ENCODE measurements at places on chromosomes 2 and 18.

- no peak for DNase-seq
Measured at GRCh38 chr2:127873707-127874303, 12.0 kb downstream of the AMMECR1L start.

DNA sequence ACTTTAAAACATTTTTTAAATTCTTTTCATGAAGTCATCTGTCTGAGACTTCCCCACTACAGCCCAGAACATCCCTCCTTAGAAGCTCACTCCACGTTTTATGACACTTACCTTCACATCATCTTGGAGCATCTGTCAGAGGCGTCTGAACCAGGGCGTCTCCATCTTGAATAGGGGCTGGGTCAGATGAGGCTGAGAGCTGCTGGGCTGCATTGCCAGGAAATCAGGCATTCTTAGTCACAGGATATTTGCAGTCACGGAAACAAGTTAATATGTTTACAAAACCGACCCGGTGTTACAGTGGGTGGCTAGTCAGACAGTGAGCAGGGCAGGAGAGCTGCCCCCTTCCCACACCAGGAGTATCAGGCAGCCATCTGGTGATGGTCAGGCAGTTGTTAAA is 456.5 kb downstream of the FBXO15 start:
- no peak for DNase-seq

DNA sequence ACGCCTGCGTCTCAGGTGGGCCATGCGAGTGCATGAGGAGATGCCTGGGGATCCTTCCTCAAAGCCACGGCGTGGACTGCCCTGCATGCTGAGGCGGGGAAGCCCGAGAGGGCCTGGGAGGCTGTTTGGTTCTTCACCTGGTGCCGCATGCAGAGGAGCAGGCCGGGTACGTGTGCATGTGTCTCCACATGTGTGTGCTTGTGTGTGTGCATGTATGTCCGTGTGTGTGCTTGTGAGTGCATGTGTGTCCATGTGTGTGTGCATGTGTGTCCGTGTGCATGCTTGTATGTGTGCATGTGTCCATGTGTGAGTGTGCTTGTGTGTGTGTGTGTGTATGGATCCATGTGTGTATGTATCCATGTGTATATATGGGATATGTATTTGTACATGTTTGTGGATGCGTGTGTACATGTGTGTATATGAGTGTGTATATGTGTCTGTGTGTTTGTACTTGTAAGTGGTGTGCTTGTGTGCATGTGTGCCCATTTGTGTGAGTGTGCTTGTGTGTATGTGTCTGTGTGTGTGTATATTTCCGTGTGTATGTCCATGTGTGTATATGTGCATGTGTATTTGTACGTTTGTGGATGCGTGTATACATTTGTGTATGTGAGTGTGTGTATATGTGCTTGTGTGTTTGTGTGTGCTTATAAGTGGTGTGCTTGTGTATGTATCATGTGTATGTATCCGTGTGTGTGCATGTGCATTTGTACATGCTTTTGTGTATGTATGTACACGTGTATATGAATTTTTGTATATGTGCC is 79.0 kb downstream of the PTGR3 start:
- no peak for DNase-seq

GRCh38 chr2:174337337-174338146 is 2.8 kb downstream of the SP9 start:
- DNase-seq = no peak

DNA sequence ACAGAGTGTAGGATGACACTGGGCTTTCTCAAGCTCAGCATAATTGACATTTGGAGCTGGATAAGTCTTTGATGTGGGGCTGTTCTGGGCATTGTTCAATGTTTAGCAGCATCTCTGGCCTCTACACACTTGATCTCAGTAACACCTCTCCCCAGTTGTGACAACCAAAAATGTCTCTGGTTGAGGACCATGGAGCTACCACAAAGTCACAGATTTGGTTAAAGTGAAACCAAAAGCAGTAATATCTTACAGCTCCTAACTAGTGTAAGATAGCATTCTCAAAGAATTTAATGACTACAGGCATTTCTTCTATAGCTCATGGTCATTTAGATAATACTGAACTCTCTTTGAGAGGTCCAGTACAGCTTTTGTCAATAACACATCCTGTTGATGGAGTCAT is 23.4 kb upstream of the PAX3 start:
- DNase-seq = no peak

DNA sequence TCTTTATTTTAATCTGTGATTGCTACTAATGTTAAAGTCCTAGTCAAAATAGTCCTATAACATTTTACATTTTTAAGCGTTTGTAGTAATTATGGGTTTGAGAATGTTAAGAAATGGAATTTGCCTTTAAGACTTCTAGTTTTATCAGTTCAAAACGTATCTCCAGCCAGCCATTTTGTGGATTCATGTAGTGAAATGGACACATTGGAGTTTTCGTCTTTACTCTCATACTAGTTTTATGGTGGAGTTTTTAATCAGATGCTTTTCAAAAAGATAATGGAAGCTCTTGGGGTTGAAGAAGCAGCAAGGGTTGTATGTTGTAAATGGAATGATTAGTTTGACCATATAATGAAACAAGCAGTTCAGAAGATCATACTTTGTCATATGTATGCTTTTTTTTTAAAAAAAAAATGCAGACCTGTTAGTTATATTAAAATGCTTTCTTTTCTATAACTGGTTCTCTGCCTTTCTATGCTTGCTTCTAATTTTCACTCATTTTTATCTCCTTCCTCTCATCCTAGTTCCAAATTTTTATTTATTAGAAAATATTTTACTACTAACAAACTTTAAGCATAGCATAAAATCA is 16.6 kb downstream of the VAPA start:
- no peak for DNase-seq

GRCh38 chr2:166282154-166282553 is 93.6 kb downstream of the SCN9A start:
- no peak for DNase-seq

- no peak for DNase-seq
Measured at GRCh38 chr2:60551240-60552077, 2.0 kb downstream of the BCL11A start.

- no peak for DNase-seq
Measured at GRCh38 chr18:31819106-31819924, 58.6 kb upstream of the SLC25A52 start.

DNA sequence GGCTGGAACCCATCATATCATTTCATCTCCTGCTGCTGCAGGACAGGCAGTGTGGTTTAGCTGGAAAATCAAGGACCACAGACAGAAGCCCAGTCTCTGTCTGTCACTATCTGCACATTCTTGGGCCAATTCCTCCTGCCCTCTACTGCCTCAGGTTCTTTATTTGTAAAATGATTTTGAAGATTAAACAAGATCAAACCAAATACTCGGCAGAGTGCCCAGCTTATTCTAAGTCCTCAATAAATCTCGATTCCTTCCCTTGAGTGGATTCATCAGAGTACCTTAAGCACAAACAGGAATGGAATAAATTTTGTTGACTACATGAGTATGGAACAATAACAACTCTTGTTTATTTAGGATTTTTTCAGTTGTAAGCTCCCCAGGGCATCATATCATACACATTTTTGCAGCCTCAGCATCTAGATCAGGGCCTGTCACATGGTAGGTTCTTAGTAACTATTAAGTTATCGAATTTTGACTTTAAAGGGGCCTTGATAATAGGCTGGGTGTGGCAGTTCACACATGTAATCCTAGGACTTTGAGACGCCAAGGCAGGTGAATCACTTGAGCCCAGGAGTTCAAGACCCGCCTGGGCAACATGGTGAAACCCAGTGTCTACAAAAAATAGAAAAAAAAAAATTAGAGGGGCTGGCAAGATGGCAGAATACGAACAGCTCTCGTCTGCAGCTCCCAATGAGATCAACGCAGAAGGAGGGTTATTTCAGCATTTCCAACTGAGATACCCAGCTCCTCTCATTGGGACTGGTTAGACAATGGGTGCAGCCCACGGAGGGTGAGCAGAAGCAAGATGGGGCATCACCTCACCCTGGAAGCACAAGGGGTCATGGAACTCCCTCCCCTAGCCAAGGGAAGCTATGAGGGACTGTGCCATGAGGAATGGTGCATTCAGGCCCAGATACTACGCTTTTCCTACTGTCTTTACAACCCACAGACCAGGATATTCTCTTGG is 11.1 kb downstream of the RHOB start:
- no peak for DNase-seq

DNA sequence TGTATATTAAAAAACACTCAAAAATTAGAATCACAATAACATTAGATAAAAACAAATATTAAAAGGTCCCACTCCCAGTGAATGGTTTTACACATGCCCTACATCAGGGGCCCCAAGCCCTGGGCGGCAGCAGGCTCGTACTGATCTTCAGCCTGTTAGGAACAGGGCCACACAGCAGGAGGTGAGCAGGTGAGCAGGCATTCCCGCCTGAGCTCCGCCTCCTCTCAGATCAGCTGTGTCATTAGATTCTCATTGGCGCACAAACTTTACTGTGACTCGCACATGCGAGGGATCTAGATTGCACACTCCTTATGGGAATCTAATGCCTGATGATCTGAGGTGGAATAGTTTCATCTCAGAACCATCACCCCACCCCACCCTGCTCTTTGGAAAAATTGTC is 74.2 kb downstream of the MBD2 start:
- DNase-seq = no peak

DNA sequence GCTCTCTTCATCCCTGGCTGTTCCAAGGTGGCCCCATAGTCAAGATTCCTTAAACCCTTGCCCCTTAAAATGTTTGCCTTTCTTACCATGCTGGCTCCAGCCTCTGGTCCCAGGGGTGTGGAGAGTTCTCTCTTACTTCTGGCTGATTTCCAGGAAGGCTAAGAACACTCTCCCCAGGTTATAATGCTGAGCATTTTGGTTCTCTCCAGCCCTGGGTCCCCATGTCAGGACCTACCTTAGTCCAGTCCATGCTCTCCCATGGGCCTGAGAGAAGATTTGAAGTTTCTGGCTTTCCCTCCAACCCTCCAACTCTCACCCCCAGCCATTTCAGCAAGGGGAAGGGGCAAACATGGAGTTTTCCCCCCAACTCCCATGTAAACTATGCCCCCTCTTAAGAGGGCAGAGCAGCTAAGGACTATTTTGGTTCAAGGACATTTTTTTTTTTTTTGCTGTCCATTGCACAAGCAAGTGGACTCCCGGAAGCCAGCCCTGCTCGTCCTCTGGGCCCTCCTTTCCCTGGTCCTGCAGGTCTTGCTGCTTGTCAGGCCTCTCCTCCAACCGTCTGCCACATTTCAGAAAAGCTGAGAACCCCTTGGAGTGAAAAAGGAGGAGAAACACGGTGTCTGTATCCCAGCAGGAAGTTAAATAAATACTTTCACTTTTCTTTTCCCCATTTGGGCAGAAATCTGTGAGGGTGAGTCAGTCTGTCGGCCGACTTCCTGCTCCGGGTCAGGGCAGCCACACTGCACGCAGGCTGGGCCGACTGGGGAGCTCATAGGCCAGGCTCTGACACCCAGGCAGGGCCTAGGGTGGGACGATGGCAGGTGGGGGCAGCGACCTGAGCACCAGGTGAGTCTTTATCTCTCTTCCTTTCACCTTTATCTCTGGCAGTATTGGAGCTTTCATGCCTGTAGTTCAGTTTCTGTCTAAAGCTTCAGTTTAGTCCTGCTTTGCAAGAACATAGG is at the start of gene SP140L:
TSS of gene SP140L (plus strand) at position 741 of the 965 bp plus-strand sequence. CDS start at position 818, 77 bp downstream.
- DNase-seq = peak; percentile 44

DNA sequence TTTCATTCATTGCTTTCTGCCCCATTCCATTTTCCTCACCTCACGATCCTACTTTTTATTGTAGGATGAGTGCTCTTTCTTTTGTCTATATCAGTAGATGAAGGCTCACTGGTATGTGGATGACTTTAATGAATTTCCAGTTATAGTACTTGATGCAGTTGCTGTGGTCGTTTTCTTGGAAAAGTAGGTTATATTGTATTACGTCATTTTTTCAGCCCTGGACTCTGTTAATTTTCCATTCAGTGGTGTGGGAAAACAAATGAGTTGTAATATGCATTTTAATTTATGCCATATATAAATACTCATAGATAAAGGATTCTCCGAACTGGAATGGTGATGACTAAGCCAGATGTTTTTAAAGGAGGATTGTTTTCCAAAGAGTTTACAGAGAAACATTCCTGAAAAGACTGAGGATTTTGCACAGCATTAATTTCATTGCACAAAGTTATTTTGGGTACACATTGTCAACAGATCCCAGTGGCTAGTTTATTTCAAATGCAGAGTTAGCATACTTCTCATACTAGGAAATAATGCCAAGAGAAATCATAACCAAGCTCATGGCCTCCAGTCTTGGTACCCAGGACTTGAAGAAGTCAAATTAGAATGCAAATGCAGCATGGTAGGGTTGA is 189.7 kb downstream of the PAX3 start:
- no peak for DNase-seq

DNA sequence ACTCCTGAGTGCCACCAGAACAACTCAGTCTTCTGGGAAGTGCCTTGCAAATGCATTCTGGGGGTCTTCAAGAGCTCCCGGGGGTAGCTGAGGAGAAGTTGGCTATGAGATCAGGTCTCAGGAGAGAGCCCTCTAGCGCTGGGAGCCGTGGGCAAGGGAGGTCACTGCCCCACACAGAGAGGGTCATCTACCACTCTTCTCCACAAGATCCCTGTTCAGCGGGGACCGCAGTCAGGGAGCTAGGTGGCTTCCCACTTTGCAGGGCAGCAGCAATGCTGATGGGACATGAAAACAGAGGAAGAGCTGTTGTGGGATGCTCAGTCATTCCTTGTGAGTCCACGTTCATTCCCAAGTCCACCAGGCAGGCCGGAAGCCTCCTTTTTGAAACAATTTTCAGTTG is 66.6 kb downstream of the ACKR3 start:
- no peak for DNase-seq
